ENCODE measurements at places on chromosomes 6 and 20. TPM values are rescaled to one million over a fixed set of nuclear protein-coding genes. Genes with fewer than 3 reads are reported as not detected.

DNA sequence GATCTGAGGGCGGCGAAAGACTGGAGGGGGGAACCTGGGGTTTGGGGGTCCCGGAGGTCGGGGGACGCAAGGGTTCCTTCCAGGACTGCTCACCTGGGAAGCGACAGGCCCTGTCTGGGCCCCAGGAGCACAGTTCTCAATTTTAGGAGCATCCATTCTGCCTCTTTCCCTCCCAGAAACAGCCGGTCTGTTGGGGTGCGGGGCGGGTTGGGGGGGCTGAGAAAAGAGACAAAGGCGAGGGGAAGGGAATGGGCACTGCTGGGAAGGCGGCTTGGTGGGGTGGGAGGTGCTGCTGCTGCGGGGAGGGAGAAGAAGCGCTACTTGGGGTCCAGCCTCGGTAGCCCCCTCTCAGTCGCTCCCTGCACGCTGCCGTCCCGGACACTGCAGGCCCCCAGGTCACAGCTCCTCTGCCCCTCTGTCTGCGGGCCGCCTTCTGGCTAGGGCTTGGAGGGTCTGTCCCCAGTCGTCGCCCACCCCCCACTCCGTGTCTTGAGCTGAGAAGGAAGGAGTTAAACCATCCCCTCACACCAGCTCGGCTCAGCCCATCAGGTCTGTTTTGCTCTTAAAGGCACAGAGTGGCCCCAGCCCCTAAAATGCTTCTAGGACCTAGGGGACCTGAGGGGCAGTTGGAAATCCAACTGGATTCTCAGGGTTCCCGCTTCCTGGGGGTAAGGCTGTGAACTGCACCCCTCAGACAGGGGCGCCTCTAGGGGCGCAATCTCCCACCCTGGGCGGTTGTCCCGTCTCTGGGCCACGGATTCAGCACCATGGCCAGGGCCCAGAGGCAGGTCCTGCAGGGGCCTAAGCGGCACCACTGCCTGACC lies 690 bp downstream of the GDAP1L1 start:
- DNase-seq = no peak

DNA sequence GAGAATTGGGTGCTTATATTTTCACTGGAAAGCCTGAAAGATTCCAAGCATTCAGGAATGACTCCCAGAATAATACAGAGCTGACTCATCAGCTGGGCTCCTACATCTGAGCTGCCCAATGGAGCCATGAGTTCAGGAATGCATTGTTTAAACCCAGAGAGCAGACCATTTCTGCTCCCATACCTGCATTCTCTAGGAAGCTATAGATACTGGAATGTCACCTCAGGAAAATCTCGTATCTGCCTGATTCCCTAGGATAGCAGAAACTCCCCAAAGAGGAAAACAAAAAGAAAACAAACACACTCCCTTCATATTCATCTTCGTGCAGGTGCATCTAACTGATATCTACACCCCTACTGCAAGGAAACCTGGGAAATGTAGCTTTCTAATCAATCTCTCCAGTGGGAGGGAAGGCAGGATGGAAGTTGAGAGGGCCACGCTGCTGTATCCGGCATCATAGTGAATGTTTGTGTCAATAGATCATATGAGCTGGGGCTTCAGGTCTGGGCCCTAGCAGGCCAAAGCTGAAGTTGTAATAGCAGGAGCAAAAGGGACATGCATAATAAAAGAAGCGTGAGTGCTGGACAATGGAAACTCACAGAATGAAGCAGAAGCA lies 8.2 kb upstream of the SLC2A12 start:
- DNase-seq = no peak

MKKS gene
- 16.0 TPM for total RNA-seq

DNA sequence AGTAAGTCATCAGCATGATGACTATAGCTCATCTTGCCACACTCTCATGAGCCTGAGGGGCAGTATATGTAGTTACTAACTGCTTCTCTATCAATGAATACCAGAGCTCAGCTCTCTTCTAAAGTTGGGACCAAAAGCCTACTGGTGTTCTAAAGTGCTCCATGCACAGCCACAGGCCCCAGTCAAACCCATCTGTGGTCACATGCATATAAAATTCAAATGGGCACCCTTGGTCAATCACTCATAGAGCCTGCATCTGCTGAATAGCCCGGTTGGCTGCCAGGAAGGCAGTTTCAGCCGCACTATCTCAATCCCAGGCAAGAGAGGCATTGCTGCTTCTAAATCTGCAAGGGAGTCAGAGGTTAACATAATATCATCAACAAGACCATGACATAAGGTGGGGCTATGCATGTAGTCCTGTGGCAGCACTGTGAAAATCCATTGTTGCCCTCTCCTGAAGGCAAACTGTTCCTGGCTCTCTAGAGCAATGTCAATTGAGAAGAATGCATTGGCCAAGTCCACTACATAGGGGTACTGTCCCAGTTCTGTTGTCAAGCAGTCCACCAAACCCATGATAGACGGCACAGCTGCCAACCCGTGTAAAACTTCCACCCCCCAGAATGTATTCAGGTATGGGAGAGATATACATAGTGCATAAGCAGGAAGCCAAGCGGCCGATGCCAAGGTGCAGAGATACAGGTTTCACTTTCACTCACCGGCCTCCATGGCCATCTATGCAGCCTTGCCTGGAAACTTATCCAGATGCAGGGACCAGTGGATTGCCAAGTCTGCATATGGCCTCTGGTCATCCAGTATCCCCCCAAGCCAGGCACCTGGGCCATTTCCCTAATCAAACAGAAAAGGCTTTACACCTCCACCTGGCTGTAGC lies 76.2 kb downstream of the ALDH8A1 start:
- DNase-seq = no peak

- no peak for DNase-seq
These were observed 148.8 kb downstream of the CFAP61 start for GRCh38 chr20:20201124-20201523.

HRH3 gene
- not detected for total RNA-seq

GRCh38 chr6:31920811-31921210 lies 6.7 kb upstream of the C2 start:
- DNase-seq = no peak

PTP4A1 gene
- total RNA-seq = 26.9 TPM

GRCh38 chr6:130843575-130844320 lies 16.5 kb downstream of the SMLR1 start:
- DNase-seq = no peak

GRCh38 chr20:16541878-16542277 lies 31.4 kb downstream of the KIF16B start:
- no peak for DNase-seq
